Hypothalamus (tissue), 51 donors: ENCODE measurements at places on chromosomes 6 and 20.

DNA sequence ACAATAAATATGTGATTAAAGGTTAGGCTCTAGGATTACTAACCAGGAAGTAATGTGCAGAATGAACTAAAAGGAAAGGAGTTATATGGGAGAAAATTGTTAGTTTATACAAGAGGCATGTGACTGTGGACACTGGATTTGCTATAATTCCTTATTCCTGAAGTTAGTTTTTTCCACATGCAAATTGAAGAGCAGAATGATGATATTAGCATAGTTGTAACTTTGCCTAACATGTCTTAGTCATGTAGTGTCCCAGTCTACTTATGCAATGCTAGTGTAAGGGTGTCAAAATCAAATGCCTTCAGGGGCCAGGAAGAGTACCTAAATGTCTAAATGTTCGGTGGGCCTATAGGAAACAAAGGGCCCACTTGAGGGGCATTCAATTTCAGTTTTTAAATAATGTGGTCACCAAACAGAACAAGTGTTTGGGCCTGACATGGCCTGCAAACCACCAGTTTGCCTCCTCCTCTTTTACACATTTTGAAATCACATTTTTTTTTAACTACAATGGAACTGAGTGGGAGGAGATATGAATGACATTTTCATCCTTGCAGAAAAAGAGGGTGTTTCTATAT, 28.0 kb upstream of the CEP85L start:
- DNase-seq: no peak

- DNase-seq: no peak
Observed at GRCh38 chr6:38212579-38212978, 393.1 kb downstream of the ZFAND3 start.

- DNase-seq: no peak
Observed at GRCh38 chr6:138387577-138388368, 10.1 kb downstream of the SMIM28 start.

DNA sequence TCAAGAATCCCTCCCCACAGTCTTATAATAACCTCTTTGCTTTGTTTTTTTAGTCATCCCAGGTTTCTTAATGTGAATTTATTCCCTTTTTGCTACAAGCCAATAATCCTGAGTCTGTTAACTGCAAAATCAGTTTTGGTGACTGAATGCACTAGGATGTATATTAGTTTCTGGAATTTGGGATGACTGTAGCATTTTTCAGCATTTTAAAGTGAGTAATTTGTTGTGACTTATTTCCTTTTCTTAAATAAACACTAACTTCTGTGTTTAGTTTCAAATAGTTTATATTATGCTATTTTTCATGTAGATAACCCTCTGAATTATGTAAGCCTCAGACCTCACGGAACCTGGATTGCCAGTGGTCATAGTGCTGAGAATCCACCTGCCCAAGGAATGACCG, 5.5 kb downstream of the CST1 start:
- no peak for DNase-seq

GRCh38 chr6:109187399-109188114, 92.2 kb downstream of the CEP57L1 start:
- no peak for DNase-seq

DNA sequence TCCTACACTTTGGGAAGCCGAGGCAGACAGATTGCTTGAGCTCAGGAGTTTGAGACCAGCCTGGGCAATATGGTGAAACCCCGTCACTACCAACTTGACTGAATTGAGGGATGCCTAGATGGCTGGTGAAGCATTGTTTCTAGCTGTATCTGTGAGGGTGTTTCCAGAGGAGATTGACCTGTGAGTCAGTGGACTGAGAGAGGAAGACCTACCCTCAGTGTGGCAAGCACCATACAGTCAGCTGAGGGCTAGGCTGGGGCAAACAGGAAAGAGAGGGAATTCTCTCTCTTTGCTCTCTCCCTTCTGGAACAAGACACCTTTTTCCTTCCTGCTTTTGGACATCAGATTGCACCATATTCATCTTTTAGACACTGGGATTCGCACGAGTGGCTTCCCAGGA, 3.7 kb upstream of the ZUP1 start:
- DNase-seq: no peak

DNA sequence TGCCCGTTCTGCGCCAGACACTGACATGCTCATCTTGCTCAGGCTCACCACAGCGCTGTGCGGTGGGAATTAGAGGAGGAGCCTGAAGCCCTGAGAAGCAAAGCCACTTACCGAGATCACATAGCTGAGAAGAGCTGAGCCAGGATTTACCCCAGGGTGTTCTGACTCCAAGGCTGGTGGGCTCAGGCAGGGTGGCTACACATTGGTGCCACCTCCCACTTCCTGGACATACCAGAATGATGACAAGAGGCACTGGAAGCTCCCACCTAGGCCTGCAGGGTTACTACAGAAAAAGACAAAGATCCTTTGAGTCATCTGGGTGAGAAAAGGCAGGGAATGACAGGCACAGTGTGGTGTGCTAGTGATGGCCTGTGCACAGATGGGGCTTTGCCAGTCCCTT, 24.4 kb upstream of the FKBP1A start:
- DNase-seq: no peak

GRCh38 chr20:64247307-64247618, 8.3 kb upstream of the PCMTD2 start:
- DNase-seq: no peak

DNA sequence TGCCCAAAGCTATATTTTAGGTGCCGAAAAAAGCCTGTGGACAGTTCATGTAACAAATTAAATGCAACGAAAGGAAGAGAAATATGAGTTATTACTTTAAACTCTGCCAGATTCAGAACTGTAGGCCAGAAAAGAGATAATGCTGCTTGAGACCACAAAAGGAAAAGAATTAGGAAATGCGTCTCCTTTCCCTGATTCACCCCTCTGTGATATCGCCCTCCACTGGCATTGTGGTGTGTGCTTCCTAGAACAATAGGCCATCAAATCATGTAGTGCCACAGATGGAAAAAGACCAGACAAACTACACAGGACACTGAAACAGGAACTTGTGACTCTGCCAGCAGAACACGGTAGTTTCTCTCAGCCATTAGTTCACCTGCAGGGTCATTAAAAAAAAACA, 14.7 kb upstream of the LAMA4 start:
- no peak for DNase-seq
